ENCODE measurements at places on chromosomes 3 and 15. TPM values are rescaled to one million over a fixed set of nuclear protein-coding genes. Genes with fewer than 3 reads are reported as not detected.

Gene TRPM1
- 0.07 TPM for polyA plus RNA-seq

Gene MST1R
- 2.8 TPM for polyA plus RNA-seq

DNA sequence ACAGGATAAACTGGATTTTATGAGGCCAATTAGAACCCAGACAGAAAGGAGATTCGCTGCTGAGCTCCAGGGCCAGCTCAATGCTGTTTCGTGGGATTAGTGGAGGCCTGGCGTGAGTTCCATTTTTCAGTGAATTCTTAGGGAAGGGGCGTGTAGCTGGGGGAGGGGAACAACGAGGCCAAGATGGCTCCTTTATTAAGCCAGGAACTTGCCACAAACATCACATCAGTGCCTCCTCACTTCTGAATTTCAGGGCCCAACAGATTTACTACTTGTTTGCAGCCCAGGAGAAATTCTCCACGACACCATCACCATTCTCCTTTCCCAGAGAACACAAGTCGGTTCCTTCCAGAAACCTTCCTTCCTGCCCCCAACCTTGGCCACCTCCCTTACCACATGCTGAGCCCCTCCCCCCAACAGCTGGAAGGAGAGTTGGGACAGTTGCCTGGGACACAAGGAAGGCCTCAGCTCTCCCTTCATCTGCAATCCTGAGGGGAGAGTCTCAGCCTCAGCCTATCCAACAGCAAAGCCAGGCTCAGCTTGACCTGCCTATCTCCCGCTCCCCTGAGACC, 5.8 kb downstream of the IGDCC4 start:
- DNase-seq, result no peak

GRCh38 chr3:127038923-127039581, 56.1 kb downstream of the PLXNA1 start:
- DNase-seq, result no peak

DNA sequence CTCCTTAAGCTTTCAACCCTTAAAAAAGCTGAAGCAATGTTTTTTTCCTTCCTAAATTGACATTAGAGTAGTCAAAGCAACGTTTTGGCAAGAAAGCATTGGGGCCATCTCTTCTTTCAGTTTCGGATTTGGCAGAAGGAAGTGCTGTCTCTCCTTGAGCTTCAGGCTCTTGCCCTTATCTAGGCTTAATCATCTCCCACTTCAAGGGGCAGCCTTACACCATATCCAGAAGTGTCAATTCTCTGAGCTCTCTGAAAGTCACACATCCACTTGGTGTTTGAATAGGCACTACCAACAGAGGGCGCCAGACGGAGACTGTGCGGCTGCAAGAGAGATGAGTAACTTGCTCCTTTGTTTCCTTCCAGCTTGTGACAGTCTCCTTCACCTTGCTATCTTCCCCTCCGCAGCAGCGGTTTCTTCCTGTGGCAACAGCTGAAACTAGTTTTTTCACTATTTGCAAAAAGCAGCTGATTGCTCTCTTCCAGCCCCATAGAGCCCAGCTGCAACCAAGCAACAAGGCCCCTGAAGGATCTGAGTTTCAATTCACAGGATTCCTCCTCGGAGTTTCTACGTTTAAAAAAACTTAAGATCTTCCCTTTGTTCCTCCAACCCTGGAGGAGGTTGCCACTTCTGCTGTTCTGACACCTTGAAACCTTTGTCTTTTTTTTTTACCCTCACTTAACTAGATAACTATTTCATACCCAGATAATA, 147.0 kb upstream of the SLCO3A1 start:
- DNase-seq, result peak; percentile 56

All from left kidney (tissue), 8 donors.